ENCODE measurements at places on chromosomes 3 and 15. TPM values are rescaled to one million over a fixed set of nuclear protein-coding genes. Genes with fewer than 3 reads are reported as not detected.

Gene LZTFL1
- total RNA-seq = 19.0 TPM

Gene TMC3
- total RNA-seq = not detected

Gene STRIT1
- total RNA-seq = not detected

Gene GOLGA8S
- 0.18 TPM for total RNA-seq
